ENCODE measurements at places on chromosomes 1 and 21.

- no peak for DNase-seq
Observed at GRCh38 chr1:109714661-109715372, 2.8 kb downstream of the GSTM5 start.

- no peak for DNase-seq
Observed at GRCh38 chr1:46020010-46020409, 112.4 kb downstream of the PIK3R3 start.

GRCh38 chr1:219442611-219443061, 170.3 kb downstream of the ZC3H11B start:
- DNase-seq: no peak

- peak; percentile 38 for DNase-seq
Observed at GRCh38 chr1:26126321-26127084, 14.9 kb downstream of the PDIK1L start.

- no peak for DNase-seq
Observed at GRCh38 chr1:205377355-205377754, 20.6 kb upstream of the KLHDC8A start.

DNA sequence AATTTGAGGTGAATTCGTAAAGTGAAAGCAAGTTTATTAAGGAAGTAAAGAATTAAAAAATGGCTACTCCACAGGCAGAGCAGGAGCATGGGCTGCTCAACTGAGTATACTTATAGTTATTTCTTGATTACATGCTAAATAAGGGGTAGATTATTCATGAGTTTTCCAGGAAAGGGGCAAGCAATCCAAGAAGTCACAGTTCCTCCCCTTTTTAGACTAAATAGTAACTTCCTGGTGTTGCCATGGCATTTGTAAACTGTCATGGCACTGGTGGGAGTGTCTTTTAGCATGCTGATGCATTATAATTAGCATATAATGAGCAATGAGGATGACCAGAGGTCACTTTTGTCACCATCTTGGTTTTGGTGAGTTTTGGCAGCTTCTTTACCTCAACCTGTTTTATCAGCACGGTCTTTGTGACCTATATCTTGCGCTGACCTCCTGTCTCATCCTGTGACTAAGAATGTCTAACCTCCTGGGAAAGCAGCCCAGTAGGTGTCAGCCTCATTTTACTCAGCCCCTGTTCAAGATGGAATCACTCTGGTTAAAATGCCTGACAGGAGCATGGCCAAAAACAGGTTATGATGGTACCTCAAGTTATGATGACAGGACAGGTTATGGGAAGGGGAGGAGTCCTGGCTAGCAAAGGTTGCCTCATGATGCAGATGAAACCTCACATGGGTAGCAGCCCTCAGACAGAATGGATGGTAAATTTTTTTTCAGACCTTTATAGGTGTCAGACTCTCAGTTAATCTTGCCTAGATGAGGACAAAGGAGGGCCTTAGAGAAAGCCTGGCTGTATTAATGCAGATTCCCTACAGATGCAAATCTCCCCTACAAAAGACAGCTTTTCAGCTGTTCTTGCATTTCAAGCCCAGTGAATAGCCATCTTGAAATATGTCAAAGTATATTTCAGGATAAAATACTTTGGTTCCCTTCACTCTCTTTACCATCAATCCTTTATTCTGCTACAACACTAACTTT, 49.7 kb downstream of the SIPA1L2 start:
- DNase-seq: peak; percentile 16

DNA sequence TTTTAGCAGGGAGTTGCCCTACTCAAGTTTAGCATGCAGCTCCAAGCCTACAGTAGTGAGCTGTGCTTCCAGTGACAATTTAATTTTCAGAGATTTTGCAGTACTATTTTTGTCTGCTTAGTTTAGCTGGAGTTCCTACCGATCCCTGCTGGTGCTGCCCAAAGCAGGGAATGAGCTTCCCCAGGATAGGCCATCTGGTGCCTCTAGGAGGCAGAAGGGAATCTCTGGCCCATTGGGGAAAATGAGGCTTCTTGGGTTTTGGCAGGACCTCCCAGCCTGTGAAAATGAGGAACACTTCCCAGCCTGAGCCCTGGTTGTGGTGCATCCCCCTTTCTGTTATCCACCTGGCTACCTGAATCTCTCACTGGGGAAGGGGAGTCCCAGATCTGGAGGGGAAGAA, 149.2 kb downstream of the RASAL2 start:
- no peak for DNase-seq

DNA sequence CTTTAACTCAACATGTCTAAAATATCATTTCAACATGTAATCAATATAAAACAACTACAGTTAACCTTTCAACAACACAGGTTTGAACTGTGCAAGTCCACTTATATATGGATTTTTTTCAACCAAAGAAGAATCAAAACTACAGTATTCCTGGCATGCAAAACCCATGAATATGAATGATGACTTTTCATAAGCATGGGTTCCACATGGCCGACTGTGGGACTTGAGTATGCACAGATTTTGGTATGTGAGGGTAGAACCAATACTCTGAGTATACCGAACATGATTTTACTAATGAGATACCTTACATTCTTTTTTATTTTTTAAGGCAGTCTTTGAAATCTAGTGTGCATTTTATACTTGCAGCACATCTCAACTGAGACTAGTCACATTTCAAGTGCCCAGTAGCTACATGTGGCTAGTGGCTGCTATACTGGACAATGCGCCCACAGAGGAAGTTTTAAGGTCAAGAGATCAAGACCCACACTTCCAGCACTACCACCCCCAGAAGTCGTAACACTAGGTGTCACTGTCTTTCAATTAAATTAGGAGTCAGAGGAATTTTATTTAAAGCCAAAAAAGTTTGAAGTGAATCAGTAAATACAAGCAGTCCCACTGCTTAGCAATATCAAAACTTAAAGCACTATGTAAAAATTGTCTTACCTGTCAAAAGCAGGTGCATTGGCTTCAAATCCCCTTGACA, 40.0 kb downstream of the SYNJ1 start:
- no peak for DNase-seq

DNA sequence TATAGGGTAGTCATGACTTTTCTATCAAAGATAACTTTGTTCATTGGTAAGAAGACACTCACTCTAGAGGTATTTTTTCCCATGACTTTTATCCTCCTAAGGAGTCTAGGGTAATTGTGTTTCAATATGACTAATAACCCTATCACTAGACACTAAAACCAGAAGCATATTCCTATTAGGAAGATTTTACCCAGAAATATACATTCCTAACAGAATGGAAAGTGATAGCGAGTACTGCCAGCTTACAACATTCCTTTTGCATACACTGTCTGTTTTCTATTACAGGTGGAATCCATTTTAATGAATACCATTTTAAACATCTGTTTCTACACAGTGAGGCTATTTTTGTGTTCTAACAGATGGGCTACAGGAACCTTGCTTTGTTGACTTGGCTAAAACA, 31.4 kb upstream of the C1orf185 start:
- DNase-seq: no peak

DNA sequence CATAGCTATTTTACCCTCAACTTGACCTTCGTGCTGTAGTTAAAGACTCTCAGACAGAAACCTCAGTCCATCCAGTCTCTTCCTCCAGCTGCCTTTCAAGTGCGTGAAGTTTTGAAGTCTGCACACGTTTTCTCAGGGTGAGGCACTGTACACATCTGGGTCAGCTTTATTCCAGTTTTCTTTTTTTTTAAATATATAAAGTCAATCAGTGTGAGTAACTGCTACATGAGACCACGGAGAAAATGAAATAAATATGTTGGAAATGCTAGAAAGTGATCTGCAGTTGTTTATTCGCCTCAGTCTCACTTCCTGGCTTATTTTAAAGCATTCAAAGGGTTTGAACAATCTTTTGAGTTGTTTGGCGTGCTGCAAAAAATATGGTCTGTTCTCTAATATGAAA, 135.7 kb downstream of the ROR1 start:
- DNase-seq: no peak

- peak; percentile 59 for DNase-seq
Observed at GRCh38 chr21:44083631-44084291, 23.4 kb upstream of the PWP2 start.

- peak; percentile 20 for DNase-seq
Observed at GRCh38 chr21:42666023-42666747, 12.8 kb downstream of the PDE9A start.

DNA sequence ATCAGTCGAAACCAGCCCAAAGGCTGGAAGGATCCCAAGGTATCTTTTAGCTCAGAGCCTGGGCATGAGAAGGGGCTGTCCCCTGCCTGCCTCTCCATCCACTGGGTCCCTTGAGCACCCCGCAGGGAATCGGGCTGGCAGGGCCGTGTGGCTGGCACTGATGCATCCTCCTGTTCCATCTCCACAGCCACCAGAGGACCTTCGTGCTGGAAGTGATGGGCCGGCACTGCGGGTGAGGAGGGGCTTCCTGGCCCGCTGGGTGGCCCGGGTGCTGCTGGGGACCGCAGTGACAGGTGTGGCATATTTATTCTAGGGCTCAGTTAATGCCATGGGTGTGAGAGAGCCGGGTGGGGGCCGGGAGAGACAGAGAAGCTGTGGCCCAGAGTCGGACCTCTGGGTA, 13.6 kb downstream of the PFKL start:
- DNase-seq: no peak

GRCh38 chr1:210233216-210233494, 559 bp downstream of the SERTAD4 start:
- DNase-seq: no peak

Data from activated naive CD4-positive, alpha-beta T cell treated with Interleukin-2 at 50 U/mL for 16 hours (primary cell).